ENCODE measurements at places on chromosomes 4 and X. TPM values are rescaled to one million over a fixed set of nuclear protein-coding genes. Genes with fewer than 3 reads are reported as not detected.

DNA sequence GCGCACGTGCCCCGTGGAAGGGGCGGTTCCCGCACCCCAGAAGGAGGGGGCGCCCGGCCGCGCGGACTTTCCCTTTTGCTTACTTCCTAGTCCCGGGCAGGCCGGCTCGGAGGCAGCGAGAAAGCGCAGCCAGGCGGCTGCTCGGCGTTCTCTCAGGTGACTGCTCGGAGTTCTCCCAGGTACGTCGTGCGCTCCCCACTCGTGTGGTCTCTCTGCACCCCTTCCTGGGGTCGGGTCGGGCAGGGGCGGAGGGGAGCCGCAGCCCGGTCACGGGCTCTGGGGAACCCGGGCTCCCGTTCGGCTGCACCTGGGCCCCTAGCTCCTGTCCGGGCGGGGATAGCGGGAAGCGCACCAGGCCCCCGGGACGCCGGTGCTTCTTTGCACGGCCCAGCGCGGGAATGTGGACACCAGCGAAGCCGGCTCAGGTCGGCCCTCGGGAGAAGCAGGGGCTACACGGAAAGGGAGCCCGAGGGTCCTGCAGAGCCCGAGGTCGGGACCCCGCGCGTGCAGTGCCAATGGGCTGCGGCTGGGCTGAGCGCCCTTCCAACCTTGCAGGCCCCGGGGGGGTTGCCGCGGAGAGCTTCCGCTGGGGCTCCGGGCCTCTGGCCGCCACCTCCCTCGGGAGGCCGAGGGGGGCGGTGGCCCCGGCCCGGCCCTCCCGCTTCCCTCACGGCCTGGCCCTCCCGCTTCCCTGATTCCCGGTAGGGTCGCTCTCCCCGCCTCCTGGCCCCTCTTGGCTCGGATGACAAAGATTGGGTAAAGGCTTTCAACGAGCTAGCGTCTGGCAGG, at the start of gene TLR2:
TLR2 (plus strand) TSS at position 99 of the 789 bp plus-strand sequence. CDS start 18,628 bp downstream, outside the sequence.
- H3K4me3 ChIP-seq = peak within 1 kb of the TSS; percentile 73
- peaks cover 7% of the 10 kb centered on the region for H3K4me1 ChIP-seq
- peak; percentile 39 for DNase-seq
- H3K27me3 ChIP-seq = no peaks in the 10 kb centered on the region

GRCh38 chr4:136690360-136690759, 841.9 kb downstream of the PCDH18 start:
- no peak overlapping the region for H3K27ac ChIP-seq
- H3K27me3 ChIP-seq = no peaks in the 10 kb centered on the region
- no peak for DNase-seq
- no peaks in the 10 kb centered on the region for H3K36me3 ChIP-seq
- H3K4me3 ChIP-seq = no peak overlapping the region
- no peaks in the 10 kb centered on the region for H3K4me1 ChIP-seq

- DNase-seq = no peak
- no peak overlapping the region for H3K4me3 ChIP-seq
- no peaks in the 10 kb centered on the region for H3K27me3 ChIP-seq
- H3K27ac ChIP-seq = no peak overlapping the region
- no peaks in the 10 kb centered on the region for H3K4me1 ChIP-seq
Measured at GRCh38 chr4:149521611-149522425, 293.8 kb downstream of the IQCM start.

GRCh38 chrX:121579016-121579760, 531.8 kb downstream of the GLUD2 start:
- H3K27me3 ChIP-seq = no peaks in the 10 kb centered on the region
- DNase-seq = no peak
- H3K4me1 ChIP-seq = no peaks in the 10 kb centered on the region
- H3K4me3 ChIP-seq = no peak overlapping the region
- H3K27ac ChIP-seq = no peak overlapping the region

- no peaks in the 10 kb centered on the region for H3K36me3 ChIP-seq
- no peak for DNase-seq
- H3K27me3 ChIP-seq = no peaks in the 10 kb centered on the region
- H3K27ac ChIP-seq = no peak overlapping the region
- no peak overlapping the region for H3K4me3 ChIP-seq
- H3K4me1 ChIP-seq = no peaks in the 10 kb centered on the region
Measured at GRCh38 chr4:148229798-148230197, 212.4 kb downstream of the NR3C2 start.

- H3K4me3 ChIP-seq = no peak overlapping the region
- no peak for DNase-seq
- H3K36me3 ChIP-seq = no peaks in the 10 kb centered on the region
- no peak overlapping the region for H3K27ac ChIP-seq
Measured at GRCh38 chrX:14941301-14941700, 68.1 kb downstream of the MOSPD2 start.

DNA sequence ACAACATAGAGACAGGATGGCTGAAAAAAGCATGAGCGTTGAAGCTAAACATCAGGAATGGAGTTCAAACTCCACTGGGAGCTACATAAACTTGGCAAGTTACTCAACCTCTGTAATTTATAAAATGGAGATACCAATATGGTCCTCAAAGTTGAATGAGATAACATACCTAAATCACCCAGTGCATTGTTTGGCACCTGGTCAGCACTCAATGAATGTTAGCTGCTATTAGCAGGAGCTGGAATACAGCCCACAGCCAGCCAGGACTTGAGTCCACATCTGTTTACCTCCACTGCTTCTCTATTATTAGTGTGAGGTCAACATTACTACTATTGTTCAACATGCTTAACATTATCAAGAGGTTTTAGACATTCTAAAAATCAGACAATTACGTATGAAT, 97.9 kb downstream of the NR3C2 start:
- no peaks in the 10 kb centered on the region for H3K36me3 ChIP-seq
- no peak overlapping the region for H3K4me3 ChIP-seq
- H3K27ac ChIP-seq = no peak overlapping the region
- no peak for DNase-seq
- H3K27me3 ChIP-seq = no peaks in the 10 kb centered on the region

GRCh38 chr4:119898211-119898610, 168.4 kb downstream of the MAD2L1 start:
- no peak for DNase-seq
- no peak overlapping the region for H3K27ac ChIP-seq
- H3K4me1 ChIP-seq = no peaks in the 10 kb centered on the region
- no peaks in the 10 kb centered on the region for H3K36me3 ChIP-seq
- no peak overlapping the region for H3K4me3 ChIP-seq

DNA sequence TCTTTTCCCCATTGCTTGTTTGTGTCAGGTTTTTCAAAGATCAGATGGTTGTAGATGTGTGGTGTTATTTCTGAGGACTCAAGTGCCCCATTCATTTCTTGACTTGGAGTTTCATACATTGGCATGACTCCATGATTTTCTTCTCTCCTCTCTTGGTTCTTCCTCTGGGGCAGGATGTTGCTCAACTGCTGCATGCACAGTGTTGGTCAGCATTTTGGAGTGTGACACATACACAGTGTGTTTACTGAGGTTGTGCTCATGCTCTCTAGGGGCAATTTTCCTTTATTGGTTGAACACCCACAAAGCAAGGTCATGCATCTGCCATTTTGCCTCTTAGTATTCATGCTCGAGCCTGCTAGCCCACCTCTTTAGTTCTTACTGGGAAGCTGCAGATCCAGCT, 1993.8 kb downstream of the ARAP2 start:
- H3K4me1 ChIP-seq = no peaks in the 10 kb centered on the region
- no peak for DNase-seq
- no peaks in the 10 kb centered on the region for H3K27me3 ChIP-seq
- no peak overlapping the region for H3K27ac ChIP-seq

The GAGE12F gene
- total RNA-seq = not detected

The GYPA gene
- total RNA-seq = not detected

The MAGEB17 gene
- total RNA-seq = not detected
